ENCODE measurements at places on chromosomes 6 and 20.

- no peak for DNase-seq
Observed at GRCh38 chr6:116200619-116201249, 53.1 kb downstream of the TSPYL4 start.

- no peak for DNase-seq
Observed at GRCh38 chr6:130906736-130907381, 79.7 kb downstream of the SMLR1 start.

DNA sequence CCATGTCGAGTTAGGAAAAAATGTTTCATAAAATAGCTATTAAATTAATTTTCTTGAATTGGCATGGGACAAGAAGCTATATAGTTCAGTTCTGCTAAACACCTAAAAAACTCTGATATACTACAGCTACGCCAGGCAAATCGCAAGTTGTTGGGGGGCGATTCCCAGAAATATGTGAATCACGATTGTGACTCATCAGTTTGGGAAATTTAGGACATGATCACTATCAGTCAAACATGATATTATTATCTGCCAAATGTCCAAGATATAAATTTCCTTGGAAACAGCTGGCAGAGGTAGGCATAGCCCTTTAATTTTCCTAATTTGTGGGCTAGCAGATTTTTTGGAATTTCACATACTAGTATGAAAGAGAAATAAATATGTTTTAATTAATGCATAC lies 123.6 kb downstream of the ATXN1 start:
- DNase-seq, result no peak

- DNase-seq, result no peak
Observed at GRCh38 chr6:98747273-98747672, 87.1 kb upstream of the POU3F2 start.

DNA sequence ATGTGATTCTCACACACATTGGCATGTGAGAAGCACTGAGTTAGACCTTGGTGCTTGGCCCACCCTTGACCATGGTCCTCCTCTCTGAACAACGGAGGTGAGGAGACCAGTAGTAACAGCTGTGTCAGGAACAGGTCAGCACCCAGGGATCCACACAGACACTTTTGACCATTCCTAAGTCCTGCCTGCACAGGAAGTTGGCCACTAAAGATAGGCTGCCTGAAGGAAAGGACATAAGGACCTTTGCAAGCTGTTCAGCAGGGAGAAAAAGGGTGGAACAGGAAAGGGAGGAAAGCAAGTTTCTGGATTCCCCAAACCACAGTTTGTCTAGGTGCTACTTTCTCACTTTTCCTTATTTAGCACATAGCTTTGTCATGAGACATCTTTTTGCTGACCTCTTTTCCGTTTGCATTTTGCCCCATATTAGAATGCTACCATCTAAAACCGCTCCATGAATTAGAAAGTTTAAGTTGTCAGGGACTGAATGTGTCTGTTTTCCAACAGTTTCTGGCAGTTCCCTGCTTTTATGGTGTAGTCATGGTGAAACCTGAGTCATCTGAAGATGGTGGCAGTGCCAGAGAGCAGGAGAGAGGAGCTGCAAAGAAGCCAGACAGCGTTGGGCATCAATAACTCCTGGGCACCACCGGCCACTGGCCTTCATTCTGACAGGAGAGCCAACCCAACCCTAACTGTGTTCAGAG lies 1.1 kb upstream of the CD109 start:
- DNase-seq, result no peak

- DNase-seq, result no peak
Observed at GRCh38 chr6:96943555-96944215, 19.2 kb downstream of the KLHL32 start.

DNA sequence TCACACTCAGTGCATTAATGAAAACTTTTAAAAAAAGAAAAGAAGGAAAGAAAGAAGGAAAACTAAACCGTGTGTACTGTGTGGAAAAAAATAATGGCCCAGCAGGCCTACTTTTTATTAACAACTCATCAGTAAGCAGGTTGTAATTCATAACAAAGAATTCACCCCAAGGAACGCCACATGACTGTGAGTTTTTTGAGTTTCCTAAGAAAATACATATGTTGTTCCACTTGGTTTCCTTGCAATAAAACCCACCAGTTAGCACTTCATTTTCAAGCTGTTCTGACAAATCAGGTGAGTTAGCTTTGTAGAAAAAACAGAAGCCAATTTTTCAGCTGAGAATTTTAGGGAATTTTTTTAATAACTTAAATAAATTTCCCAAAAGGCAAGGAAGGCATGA lies 259.3 kb upstream of the TBX18 start:
- no peak for DNase-seq

GRCh38 chr6:17503051-17503450 lies 97.1 kb upstream of the FAM8A1 start:
- no peak for DNase-seq

DNA sequence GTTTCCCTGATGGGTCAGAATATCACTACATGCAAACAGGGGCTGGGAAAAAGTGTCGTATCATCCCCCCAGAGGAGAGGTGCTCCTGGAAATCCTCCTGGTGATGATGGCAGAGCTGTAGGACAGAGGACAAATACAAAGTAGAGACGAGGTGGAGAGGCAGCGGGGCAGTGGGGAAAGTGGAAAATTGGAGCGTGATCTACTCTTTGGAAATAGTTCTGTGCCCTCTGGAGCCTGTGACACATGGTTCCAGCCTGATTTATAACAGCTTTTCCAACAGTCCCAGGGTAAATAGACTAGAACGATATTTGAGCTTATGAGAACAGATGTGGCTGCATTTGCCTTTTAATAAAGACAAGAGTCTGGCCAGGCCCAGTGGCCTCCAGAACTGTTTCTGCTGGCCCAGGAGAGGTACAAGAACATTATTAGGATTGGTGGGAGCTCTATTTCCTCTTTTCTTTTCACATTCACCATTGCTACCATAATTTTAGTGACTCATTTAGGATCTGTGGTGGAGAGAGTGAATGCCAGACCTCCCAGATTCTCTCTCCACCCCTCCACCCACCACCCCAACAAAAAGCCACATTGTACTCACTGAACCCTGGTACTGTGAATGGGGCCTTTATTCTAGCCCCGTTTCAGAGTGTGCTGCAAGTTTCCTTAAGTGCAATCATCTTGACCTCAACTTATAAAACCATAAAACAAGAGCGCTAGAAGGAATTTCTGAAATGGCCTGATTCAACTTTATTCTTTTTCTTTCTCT lies 78.3 kb downstream of the BTBD3 start:
- no peak for DNase-seq

- no peak for DNase-seq
Observed at GRCh38 chr6:70292193-70292592, 10.7 kb downstream of the COL9A1 start.

GRCh38 chr6:155850408-155850841 lies 394.8 kb upstream of the NOX3 start:
- no peak for DNase-seq

- no peak for DNase-seq
Observed at GRCh38 chr20:12528104-12528503, 480.7 kb upstream of the SPTLC3 start.

DNA sequence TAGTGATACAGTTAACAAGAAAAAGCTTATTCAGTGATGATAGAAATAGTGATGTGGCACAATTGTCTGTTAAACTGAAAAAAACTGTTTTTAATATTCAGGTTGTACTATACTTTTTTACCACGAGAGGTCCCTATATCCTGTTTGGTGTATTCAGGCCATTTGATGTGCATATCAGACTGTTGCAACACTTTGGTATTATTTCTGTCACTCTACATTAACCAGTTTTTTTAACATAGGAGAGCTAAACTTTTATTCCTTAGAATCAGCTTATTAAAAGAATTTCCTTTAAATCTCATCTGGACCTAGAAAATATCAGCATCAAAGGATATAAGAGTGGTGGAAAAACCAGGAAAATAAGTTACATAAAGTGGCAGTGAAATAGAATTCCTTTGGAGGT lies 36.8 kb downstream of the TSPYL4 start:
- peak; percentile 17 for DNase-seq

DNA sequence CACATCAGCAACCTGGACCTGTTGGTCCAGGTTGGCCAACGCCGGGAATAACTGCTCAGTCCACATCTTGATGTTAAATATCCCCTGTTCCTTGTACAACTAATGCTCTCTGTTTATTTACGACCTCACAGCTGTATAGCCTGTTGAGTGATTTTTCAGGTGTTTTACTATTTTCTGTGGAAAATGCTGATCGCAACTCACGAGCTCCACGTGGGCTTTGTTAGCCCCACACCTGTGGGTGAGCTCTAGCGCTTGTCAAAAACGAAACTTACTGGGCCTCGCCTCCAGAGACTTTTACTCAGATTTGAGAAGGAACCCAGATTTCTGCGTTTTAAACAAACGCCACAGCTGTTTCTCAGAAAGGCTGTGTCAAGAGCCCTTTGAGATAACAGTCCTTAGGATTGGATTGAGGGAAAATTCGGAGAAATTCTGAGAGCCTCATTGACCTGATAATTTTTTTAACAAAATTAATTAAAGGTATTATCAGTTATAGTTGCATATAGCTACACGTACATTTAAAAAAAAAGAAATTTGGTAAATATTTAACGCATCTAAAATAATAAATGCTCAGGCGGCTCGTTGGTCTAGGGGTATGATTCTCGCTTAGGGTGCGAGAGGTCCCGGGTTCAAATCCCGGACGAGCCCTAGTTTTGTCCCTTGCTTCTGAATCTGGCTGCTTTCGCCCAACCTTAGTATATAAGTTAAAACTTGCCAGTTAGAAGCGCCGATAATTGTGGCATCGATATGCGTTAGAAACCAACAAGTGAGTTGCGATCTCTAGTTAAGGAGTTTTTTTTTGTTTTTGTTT lies 16.7 kb downstream of the HMGN4 start:
- DNase-seq, result peak; percentile 54

- DNase-seq, result no peak
Observed at GRCh38 chr6:1035401-1035800, 276.5 kb upstream of the FOXQ1 start.

DNA sequence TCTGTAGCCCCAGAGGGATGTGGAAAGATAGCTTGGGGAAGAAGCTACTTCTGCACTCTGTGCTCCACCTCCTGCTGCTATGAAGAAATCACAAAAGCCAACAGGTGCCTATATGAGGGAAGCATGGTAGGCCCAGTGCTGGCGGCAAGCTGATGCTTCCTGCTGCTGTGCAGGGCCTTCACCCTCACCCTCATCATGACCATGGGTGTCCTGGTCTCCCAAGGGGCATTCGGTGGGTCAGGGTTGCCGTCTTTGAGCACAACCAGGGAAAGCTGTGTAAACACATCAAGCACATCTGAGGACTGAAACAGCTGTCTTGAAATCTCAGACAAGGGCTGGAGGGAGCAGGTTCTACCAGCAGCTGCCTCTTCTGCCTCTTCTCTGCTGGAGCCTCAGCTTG lies 184.0 kb downstream of the FNDC1 start:
- no peak for DNase-seq

GRCh38 chr6:36122495-36123269 lies 7.6 kb upstream of the MAPK13 start:
- DNase-seq, result no peak

- peak; percentile 61 for DNase-seq
Observed at GRCh38 chr20:48921883-48922820, 641 bp downstream of the ARFGEF2 start.

GRCh38 chr20:20849161-20849560 lies 136.7 kb upstream of the RALGAPA2 start:
- DNase-seq, result no peak

DNA sequence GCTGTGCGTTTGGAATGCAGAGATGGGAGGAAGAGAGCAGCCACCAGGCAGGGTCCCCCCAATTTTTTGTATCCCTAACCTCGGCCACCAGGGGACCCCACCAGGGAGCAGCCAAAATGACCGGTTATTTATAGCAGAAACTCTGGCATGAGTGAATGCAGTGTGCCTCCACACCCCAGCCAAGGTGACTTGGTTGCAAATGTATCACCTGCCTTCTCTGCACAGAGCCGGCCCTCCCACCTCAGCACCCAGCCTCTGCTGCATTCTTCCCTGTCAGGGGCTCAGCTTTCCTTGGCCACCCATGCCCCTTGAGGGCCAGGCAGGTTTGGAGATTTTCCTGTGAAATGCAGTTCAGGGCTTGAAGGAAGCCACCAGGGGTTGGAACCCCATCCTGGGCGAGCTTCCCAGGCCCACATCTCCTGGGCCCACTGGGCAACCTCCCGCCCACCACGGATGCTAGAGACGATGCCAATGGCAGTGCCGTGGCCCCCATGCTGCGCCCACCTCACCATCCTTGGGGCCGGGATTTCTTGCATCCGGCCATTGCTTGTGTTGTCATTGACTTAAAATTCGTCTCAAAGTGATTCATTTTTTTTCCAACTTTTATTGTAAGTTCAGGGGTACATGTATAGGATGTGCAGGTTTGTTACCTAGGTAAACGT lies 291.6 kb downstream of the TAF4 start:
- no peak for DNase-seq

GRCh38 chr6:157312757-157313156 lies 10.6 kb downstream of the TMEM242 start:
- no peak for DNase-seq

GRCh38 chr20:8388141-8388540 lies 256.1 kb downstream of the PLCB1 start:
- DNase-seq, result no peak

GRCh38 chr6:39051399-39052122 lies 3.0 kb downstream of the GLP1R start:
- no peak for DNase-seq

DNA sequence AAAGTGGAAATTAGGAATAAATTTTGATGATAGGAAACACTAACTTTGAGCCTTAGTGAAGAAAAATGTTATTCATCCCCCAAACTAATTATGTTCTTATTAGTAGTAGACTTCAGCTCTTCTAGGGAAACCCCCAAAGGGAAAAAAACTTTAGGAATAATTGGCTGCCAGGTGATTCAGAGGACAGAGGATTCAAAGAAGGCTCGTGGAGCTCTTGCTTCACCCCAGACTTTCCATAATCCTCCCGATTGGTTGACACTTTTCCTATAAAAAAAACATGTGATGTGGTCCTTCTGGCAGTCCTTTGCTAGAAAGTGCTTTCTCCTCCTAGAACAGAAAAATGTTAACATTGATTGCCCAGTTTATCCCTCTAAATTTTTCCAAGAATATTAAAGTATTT lies 5.6 kb upstream of the CCDC170 start:
- no peak for DNase-seq

DNA sequence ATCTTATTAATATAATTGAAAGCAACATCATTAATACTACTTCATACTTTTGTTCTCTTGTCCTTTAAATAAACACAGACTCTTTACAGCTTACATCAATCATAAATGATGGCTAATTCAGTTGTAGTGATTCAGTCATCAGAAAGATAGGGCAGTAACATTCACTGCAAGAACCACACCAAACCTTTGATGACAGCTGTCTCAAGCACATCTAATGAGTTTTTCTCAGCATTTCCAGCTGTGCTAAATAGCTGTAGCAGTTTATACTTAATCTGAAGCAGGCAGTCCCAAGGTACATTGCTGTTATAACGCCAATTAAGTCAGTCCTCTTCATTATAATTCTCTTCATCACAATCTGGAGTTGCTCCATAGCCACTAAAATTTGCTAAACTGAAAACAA lies 45.7 kb downstream of the PREP start:
- DNase-seq, result no peak
